Activated T-cell treated with anti-CD3 and anti-CD28 coated beads, Interleukin-2, amount 50 U/mL, for 48 hours (primary cell): ENCODE measurements at places on chromosomes 5 and 9.

DNA sequence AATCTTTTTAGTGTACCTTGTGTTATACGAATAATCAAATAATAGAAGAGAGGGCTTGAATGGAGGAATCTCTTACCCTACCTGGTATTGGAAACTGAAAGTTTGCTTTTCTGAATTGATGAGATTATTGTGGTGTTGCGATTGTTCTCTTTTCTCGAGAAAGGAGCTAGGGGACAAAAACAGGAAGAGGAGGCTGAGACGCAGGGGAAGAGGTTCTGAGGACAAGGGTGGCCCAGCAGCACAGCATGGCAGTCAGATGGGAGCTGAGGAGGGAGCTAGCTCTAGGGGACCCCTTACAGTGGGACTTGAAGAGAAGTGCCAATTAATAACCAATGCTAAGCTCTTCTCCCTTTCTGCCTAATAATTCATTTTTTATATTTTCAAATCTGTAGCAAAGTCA lies 183.3 kb upstream of the DMAC1 start:
- no peak for DNase-seq

GRCh38 chr5:157203417-157203816 lies 22.8 kb downstream of the ITK start:
- DNase-seq, result no peak

- no peak for DNase-seq
These were observed 134.1 kb downstream of the PAPPA start for GRCh38 chr9:116287721-116288120.

- DNase-seq, result no peak
These were observed 21.3 kb downstream of the NTNG2 start for GRCh38 chr9:132183134-132183533.

GRCh38 chr5:40221796-40222195 lies 457.9 kb upstream of the PTGER4 start:
- no peak for DNase-seq

DNA sequence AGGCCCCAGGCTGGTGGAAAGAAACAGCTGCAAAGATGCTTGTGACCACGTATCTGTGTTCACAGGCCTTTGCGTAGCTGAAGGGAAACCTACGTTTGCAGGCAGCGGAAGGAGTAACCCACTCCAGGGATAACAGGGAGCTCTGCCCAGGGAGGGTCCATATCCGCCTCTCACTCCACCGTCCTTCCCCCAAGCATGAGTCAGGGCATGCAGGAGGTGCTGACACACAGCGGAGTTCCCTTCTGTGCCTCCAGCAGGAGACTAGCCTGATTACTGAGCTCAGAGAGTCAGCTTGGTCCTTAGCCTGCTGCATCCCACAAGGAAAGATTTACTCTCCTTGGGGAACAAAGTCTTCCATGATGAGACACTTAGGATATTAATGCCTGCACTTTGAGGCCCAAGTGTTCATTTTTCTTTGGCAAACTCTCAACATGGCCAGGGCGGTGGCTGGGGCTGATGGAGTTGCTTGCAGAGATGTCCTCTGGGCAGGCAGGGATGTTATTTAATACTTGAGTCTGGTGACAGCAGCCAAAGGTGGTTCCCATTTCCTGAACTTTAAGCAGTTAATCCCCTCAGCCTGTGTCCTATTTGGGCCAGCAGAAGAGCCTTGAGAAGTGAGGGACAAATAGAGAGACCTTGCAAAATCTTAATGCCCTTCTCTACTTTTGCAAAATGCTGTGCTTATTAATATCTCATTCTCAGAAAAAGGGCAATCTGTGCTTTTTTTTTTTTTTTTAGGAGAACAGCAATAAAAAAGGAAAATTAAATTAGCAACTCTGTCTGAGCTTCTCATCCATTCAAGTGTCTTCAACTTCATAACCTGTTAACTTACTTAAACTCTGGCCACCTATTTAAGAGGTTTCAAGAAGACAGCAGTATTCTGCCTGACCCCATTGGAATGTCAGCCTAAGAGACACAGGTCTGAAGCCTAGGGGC lies 222.1 kb downstream of the HSPA4 start:
- no peak for DNase-seq

GRCh38 chr5:107598958-107599357 lies 71.8 kb downstream of the EFNA5 start:
- DNase-seq, result no peak

GRCh38 chr9:6543204-6543603 lies 102.3 kb downstream of the GLDC start:
- DNase-seq, result no peak

GRCh38 chr9:128275198-128276007 lies at the start of gene GOLGA2:
Gene GOLGA2, minus strand, starts transcription at chr9:128276007. Its CDS starts 31 bp downstream, at chr9:128275976.
- DNase-seq, result no peak

DNA sequence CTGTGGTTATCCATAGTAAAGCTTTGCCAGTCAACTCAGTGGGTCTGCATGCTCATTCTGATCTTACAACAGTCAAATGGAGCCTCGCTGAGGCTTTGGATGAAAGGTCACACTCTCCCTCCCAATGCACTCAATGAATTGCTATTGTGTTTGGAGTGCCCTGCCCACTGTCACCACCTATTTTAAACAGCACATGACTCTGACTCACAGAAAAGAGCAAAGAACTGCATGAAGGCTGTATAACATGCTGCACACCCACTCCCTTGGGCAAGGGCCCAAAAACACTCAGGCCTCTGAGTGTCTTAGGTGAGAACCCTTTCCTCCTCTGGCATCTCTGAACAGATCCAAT lies 118.7 kb upstream of the CCDC112 start:
- DNase-seq, result peak; percentile 23

DNA sequence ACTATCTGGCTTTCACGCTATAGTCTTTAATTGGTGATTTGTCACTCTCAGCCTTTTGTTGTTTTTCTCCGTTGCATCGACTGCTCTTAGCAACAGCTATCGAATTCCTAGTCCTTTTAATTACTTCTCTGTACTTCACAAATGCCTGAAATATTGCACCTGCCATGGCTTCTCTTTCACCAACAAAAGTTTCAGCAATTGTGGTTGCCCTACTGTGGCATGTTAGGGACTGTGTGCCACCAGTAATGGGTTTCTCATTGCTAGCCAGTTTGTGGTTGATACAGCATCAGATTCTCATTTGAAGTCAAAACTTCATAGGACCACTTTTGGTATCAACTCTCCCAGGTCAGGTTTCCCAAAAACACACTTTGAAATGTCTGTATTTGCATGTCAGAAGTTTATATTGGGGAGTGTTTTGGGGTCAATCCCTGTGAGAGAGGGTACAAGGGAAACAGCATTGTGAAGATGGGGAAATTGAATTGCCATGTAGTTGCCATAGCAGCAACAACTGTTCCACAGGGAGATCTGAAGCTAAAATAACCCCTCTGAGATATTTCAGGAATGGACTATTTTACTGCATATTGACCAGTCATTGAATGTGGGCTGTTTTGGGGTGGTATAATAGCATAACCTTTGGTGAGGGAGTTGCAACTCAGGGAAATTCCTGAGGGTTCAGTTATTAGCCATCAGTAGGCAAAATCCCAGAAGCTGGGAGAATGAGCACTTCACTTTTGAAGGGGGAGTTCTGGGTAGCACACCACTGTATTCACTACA lies 99.2 kb downstream of the WDR70 start:
- no peak for DNase-seq

GRCh38 chr5:109304309-109304708 lies 105.5 kb downstream of the PJA2 start:
- no peak for DNase-seq

DNA sequence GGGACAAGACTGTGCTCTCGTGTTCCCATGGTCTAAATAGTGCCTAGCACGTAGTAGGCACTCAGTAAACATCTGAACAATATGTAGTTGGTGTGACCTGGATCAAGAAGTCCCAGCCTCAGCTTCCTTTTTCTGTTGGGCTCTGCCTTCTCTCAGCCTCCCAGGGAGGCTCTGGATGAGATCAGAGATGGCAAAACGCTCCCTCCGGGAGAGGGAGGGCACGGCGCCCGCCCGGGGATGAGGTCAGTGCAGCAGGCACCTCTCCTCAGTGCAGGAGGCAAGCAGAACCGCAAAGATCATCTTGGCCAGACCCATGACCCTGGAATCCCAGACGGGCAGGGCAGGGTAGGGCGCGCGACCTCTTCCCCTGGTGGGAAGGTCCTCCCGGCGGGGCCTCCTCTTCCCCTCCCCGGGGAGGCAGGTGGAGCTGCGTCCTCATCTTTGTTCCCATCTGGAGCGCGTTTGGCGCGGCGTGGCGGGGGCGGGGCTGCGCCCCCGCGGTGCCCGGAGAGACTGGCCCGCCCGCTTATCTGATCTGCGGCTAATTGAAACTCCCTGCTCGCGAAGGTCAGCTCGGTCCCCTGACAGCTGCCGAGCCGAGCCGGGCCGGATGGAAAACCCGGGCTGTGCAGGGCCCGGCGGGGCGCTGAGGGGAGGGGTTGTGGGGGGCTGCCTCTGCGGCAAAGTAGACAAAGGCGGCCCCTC lies 60.9 kb downstream of the CXXC5 start:
- DNase-seq, result no peak

GRCh38 chr5:174317256-174317894 lies 271.9 kb downstream of the NSG2 start:
- no peak for DNase-seq
